Breast epithelium (tissue), 4 donors: ENCODE measurements at places on chromosomes 2 and 18. TPM values are rescaled to one million over a fixed set of nuclear protein-coding genes. Genes with fewer than 3 reads are reported as not detected.

DNA sequence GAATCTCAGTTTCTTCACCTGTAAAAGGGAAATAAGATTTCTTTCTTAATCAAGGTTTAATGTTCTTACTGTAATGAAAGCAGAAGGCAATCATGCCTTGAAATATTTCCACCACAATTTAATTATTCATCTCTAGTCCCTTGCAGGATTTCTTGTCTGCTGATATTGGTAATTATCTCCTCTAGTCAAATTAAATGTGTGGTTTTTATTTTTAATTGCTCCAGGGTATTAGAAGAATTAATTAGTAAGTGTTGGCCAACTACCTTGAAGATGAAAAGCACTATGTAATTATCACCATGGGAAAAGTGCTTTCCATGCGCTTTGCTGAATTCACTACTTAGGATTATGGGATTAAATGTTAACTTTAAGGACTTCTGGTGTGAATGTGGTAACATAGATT is 8.7 kb upstream of the LAPTM4A start:
- no peak overlapping the region for H3K27ac ChIP-seq
- no peak for DNase-seq
- H3K4me1 ChIP-seq, result no peaks in the 10 kb centered on the region

GRCh38 chr2:216245391-216245975 is 126.8 kb downstream of the MARCHF4 start:
- H3K27ac ChIP-seq, result no peak overlapping the region
- no peaks in the 10 kb centered on the region for H3K4me1 ChIP-seq

DNA sequence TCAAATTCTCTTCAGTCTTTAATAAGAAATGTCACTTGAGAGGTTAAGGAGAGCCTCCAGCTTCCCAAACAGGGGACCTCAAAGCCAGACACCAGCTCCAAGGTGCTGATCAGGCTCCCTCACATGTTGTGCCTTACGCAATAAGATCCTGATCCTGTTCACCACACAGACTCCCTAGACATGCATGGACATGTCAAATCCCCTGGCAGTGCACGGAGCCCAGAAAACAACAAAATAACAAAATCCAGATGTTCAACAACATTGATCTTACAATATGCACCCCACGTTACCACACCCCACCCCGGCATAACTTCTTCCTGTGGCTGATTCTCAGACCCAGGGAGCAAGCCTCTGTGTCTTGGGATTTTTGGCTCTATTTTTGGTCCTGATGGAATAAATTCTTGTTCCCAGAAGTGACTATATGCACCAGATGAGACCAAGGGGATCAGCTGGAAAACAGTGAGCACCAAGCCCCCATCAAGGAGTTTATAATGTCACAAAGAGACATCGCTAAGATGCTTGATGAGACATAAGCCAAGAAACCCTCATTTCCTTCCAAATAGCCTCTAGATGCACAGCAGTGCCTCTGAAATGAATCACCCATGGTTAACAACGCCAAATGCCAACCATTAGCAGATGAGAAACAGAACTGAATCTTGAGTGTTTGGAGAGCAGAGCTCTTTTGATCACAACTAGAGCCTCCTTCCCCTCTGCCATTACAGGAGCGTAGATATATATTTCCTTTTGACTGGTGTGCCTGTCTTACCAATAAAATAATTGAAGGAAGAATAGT is 198.2 kb downstream of the PRKCE start:
- H3K27me3 ChIP-seq, result no peaks in the 10 kb centered on the region
- H3K36me3 ChIP-seq, result no peaks in the 10 kb centered on the region
- H3K4me1 ChIP-seq, result no peaks in the 10 kb centered on the region
- peak overlapping the region; percentile 4 for H3K27ac ChIP-seq

DNA sequence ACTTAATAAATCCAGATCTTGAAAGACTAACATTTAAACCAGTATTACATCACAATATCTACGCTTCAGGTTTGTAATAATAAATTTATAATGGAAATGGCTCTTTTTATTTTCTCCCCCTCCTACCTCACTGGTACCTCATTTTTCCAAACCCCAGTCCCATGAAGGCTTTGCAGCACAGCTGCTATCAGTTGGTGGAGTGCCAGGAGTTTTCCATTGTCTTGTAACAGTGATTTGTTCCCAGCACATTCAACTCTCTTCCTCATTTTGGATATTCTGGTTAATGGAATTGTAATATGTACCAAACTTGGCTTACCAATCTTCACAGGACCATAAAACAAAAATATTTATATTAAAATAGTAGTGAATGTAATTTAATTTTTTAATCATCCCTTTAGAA is 91.2 kb downstream of the VRK2 start:
- H3K36me3 ChIP-seq, result peaks cover 5% of the 10 kb centered on the region
- H3K27me3 ChIP-seq, result no peaks in the 10 kb centered on the region
- H3K4me3 ChIP-seq, result no peak overlapping the region

- H3K36me3 ChIP-seq, result no peaks in the 10 kb centered on the region
- DNase-seq, result no peak
- H3K4me3 ChIP-seq, result peak overlapping the region; percentile 67
Measured at GRCh38 chr2:26849056-26849999, 1.4 kb downstream of the DPYSL5 start.

GRCh38 chr18:35022426-35023001 is 18.7 kb upstream of the MAPRE2 start:
- no peaks in the 10 kb centered on the region for H3K36me3 ChIP-seq
- no peak for DNase-seq
- no peaks in the 10 kb centered on the region for H3K27me3 ChIP-seq

DNA sequence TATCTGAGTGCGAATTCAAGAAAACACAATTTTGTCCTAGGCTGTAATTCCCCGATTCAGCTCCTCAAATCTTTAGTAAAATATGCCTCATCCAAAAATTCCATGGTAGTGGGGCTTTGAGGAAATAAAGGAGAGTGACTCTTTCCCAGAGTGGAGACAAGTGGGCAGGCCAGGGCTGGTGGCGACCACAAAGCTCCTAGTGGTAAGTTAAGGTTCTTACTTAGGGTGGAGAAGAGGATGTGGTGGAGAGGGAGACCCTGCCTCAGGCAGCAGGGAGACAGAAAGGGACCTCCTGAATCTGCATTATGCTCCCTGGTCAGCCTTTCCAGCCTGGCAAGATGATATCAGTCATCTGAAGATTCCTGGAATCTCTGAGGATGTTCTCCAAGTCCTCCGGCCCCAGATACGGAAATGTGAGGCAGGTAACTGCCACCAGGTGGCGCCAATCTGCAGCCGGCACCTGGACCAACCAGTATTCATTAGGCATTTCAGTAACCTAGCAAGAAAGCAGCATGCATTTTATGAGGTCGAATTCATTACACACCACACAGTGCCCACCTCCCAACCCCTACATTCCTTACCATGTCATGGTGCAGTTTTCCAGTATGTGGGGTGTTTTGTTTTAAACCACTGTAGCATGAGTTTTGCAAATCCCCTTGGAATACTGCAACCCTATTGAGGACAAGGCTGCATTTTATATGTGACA is 106.4 kb downstream of the POLE4 start:
- no peaks in the 10 kb centered on the region for H3K4me1 ChIP-seq
- H3K27ac ChIP-seq, result no peak overlapping the region
- no peaks in the 10 kb centered on the region for H3K27me3 ChIP-seq
- no peak overlapping the region for H3K4me3 ChIP-seq
- H3K36me3 ChIP-seq, result no peaks in the 10 kb centered on the region

The CEBPZOS gene
- total RNA-seq, result 19.4 TPM
